ENCODE measurements at places on chromosomes 12 and 14.
A peak's percentile ranks its signal among the peaks of the same experiment; 100 is the strongest.

DNA sequence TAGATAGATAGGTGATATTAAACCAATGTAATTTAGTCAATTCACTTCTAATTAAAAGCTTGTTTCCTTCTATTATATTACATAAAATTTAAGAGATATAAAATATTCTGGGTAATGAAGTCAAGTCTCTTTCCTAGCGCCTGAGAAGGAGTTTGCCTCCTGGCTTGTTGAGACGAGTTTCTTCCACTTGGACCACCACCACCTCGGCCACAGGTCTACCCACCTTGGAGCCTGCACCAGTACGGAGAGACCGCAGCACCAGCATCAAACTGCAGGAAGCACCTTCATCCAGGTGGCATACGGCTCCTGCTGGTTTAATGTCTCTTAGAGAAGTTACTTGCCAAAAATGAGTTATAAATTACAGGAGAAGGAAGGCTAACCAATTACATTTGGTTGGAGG is 79.0 kb upstream of the SLCO1C1 start:
- no peak for DNase-seq

GRCh38 chr12:91454179-91454578 is 271.6 kb upstream of the DCN start:
- no peak for DNase-seq

- DNase-seq = no peak
These were observed 37.4 kb upstream of the MEG3 start for GRCh38 chr14:100788517-100788916.

- DNase-seq = no peak
These were observed 75.2 kb upstream of the TBX5 start for GRCh38 chr12:114481200-114481535.

- no peak for DNase-seq
These were observed 33.1 kb upstream of the CCDC60 start for GRCh38 chr12:119301379-119301778.

- no peak for DNase-seq
These were observed 21.8 kb upstream of the SPPL3 start for GRCh38 chr12:120925740-120926563.

- DNase-seq = peak; percentile 38
These were observed 3.6 kb downstream of the SMIM41 start for GRCh38 chr12:52082988-52083637.

- no peak for DNase-seq
These were observed 212.5 kb downstream of the CRADD start for GRCh38 chr12:93889516-93890212.

DNA sequence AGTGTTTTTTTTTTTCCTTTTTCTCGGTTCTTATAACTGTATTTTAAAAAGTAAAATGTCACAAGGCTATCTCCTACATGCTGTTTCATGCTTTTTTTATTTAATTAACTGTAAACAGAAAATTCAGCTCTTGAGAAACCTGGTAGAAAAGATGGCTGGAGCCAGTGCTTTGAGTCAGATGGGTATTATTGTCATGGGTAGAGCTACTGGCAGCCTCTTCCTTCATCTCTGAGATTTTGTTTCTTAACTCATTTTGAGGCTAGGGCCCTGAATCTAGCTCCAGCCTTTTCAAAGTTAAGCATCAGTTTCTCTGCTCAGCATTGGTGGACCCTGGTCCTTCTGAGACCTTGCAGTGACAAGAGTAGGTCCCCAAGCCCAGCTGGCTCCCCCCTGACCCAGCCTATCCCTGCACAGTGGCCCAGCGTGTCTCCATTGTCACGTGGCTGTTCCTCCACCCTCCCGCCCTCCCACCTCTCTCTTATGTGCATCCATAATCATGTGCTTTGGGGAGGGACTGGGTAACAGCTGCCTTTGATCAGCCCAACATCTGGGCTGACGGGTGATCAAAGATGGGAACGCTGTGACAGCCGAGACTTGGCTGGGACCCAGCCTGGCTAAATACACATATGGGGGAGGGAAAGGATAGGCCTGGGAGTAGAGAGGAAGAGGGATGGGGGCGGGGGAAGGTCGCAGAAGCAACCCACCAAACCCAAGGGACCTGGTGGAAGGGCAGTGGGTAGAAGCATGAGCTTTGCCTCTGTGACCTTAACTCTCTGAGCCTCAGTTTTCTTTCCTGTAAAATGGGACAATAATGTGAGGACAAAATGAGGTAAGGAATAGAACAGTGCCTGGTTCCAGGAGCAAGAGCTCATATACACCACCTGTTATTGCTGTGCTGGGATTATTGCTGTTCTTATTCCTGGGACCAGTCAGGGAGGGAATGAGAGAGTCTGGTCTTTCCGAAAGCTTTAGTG is 24.4 kb upstream of the RBM19 start:
- no peak for DNase-seq

DNA sequence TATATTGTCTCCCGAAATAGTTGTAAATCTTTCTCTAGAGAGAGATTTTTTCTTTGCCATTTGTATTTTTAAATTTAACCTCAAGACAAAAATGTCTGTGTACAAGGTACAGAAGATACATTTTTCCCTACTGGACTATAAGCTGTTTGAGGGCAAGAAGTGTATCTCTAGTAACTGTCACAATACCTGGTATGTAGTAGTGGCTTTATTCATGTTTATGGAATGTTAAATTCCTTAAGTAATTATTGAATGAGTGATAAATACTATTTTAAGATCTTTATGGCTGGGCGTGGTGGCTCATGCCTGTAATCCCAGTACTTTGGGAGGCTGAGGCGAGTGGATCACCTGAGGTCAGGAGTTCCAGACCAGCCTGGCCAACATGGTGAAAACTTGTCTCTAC is 24.4 kb upstream of the CDK17 start:
- DNase-seq = no peak

- no peak for DNase-seq
These were observed 89.7 kb upstream of the CPM start for GRCh38 chr12:69022674-69023073.

DNA sequence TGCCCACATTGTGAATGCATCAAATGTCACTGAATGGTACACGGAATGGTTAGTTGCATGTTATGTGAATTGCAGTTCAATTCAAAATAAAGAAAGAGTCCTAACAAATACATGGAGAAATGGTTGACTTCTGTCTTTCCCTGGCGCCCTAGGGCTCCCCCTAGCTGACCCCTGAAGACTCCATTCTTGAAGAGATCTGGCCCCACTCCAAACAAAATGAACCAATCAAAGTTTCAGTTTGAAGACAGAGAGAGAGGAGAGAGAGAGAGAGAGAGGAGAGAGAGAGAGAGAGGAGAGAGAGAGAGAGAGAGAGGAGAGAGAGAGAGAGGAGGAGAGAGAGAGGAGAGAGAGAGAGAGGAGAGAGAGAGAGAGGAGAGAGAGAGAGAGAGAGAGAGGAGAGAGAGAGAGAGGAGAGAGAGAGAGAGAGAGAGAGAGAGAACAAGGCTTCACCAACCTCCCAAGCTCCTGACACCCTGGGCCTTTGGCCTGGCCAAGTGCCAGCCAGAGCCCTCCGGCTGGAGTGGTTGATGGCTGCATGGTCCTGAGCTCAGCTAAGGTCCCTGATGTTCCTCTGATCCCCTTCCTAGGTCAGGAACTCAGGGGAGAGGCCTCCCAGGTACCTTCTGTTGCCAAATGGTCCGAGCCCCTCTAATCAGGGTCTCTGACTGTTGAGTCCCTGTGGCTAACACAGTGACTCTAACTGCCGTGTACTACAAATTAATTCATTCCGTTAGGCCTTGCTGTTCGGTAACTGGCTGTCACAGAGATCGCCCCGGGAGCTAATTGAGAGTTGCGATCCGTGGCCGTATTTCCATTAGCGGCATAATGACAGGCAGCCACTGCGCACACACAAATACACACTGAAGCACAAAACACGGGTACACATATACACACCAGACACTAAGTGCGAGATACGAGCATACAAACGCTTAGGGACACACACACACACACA is 188.8 kb downstream of the ESRRB start:
- no peak for DNase-seq

DNA sequence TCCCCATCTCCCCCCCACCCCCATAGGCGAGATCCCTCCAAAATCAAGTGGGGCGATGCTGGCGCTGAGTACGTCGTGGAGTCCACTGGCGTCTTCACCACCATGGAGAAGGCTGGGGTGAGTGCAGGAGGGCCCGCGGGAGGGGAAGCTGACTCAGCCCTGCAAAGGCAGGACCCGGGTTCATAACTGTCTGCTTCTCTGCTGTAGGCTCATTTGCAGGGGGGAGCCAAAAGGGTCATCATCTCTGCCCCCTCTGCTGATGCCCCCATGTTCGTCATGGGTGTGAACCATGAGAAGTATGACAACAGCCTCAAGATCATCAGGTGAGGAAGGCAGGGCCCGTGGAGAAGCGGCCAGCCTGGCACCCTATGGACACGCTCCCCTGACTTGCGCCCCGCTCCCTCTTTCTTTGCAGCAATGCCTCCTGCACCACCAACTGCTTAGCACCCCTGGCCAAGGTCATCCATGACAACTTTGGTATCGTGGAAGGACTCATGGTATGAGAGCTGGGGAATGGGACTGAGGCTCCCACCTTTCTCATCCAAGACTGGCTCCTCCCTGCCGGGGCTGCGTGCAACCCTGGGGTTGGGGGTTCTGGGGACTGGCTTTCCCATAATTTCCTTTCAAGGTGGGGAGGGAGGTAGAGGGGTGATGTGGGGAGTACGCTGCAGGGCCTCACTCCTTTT is 2.7 kb downstream of the GAPDH start:
- no peak for DNase-seq

DNA sequence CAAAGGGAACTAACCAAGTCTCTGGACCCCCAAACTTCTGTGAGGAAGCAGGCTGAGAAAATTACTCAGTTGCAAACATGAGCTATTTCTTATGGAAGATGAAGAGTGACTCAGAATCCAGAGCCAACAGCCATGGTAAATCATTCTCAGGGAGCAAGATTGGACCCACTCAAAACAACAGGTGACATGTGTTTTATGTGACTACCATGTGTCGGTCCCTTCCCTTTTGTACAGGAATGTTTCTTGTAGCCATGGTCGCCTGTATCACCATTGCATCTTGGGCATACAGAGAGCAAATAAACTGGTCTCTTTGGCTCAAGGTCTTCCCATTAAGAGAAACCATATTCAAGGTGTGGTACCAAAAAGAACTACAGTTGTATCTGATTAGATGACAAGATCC is 75.4 kb upstream of the COCH start:
- no peak for DNase-seq

GRCh38 chr14:51877810-51878209 is 17.4 kb downstream of the GNG2 start:
- no peak for DNase-seq

GRCh38 chr14:93023039-93023438 is 92.7 kb downstream of the ITPK1 start:
- DNase-seq = no peak

DNA sequence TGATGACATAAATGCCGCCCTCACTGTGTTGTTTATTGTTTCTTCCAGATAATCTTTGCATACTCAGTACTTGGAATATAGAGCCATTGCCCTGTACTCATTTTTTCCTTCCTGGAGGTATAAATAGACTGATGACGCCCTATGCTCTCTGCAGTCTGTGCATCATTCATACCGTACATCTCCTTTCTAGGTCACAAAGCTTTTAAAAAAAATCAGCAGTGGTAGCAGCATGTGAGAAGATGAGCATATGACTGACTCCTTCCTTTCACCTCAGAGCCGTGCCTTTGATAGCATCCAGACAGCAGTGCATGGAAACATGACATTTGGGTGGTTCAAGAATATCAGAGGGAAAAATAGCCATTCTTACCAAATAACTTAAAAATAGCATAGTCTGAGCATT is 77.3 kb downstream of the PDE3A start:
- no peak for DNase-seq

- DNase-seq = no peak
These were observed 11.0 kb downstream of the PAPLN start for GRCh38 chr14:73248108-73248868.

- DNase-seq = no peak
These were observed 82.5 kb downstream of the ETV6 start for GRCh38 chr12:11732023-11732422.

GRCh38 chr12:109513051-109513450 is 35.6 kb downstream of the UBE3B start:
- no peak for DNase-seq

DNA sequence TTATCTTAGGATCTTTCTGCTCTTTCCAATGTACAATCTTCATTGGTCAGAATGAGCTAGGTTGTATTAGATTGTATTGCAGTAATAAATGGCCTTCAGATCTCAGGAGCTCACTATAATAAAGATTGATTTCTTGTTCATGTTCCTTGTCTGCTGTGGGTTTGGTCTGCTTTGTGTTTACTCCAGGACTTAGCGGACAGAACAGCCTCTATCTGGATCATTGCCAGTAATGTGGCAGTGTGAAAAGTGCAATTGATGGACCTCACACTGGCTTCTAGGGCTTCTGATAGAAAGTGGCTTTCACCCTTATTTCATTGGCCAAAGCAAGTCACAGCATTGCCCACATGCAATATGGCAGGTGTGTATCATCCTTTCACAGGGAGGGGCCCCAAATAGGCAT is 81.2 kb downstream of the BTG1 start:
- DNase-seq = no peak

DNA sequence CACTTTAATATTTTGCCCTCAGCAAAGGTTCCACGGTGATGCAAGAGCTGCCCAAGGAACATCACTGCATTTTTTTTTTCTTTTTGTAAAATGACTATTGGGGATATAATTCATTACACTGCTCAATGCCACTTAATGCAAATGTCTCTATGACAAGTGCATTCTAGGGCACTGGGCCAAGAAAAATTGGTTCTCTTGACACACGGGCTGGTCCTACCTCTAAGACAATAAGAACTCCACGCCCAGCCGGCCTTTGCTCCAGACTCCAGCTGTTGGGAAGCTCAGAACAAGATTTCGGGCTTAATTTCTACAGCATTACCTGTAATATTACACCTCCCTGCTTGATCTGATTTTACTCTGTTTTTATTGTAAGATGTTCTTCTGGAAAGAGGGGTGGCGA is 48.8 kb upstream of the VRK1 start:
- no peak for DNase-seq

DNA sequence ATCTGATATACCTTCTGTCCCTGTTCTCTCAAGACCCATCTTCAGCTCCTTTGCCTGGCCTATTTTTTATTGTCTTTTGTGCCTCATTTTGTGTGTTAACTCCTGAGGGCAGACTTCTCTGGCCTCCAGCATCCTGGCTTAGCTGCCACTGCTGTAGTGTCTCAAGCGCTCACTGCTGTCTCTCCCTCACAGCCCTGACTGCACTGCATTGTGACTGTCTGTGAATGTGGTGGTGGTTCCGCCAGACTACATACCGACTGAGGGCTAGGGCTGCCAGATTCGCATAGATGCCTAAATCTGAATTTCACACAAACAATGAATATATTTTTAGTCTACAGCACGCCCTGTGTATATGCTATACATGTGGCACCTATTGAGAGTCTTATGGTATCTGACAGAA is 1088.9 kb upstream of the TMEM132C start:
- no peak for DNase-seq

DNA sequence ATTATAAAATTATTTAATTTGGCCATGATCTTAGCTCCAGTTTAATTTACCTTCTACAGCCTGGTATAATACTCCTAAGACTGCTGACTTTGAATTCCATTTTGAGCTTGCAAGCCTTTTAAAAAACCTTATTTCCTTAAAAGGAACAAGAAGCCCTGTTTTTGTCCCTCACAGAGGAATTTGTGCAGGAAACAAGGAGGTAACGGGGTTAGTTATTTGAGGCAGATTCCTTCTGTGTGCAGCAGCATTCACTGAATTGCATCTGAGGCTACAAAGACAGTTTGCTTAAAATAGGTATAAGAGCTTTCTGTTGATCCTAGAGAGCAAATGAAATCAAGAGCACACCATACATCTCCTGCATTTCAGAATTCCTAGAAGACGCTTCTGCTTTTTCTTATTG is 403.3 kb upstream of the PRICKLE1 start:
- DNase-seq = no peak

GRCh38 chr12:32151086-32151485 is 44.4 kb downstream of the BICD1 start:
- no peak for DNase-seq

All from activated naive CD4-positive, alpha-beta T cell (primary cell).